ENCODE measurements at places on chromosomes 4 and X.

DNA sequence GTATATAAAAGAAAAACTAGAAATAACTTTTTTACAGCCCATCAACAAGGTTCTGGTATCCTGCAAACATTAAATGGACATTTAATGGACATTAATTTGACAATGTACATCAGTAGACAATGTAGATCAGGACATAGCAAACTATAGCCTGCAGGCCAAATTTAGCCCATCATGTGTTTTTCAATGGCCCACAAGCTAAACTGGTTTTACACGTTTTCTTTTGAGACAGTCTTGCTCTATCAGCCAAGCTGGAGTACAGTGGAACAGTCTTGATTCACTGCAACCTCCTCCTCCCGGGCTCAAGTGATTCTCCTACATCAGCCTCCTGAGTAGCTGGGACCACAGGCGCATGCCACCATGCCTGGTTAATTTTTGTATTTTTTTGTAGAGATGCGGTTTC lies 7.2 kb downstream of the ZNF630 start:
- DNase-seq = no peak

DNA sequence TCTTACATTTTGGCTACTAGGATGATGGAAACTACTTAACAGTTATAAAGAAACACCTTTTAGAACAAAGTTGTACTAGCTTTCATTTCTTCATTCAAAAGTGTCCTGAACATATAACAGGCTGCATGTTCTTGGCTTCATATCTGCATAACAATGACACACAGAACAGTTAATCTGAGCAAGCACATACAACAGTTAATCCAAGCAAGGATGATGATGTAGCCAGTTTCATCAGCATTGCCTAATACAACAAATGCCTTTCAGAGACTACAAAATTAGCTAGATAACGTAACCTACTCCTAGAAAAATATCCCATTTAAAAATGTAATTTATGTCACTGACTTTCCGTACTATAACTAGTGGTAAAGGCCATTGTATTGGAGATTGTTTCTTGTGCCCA lies 182.1 kb downstream of the SCFD2 start:
- DNase-seq = no peak

DNA sequence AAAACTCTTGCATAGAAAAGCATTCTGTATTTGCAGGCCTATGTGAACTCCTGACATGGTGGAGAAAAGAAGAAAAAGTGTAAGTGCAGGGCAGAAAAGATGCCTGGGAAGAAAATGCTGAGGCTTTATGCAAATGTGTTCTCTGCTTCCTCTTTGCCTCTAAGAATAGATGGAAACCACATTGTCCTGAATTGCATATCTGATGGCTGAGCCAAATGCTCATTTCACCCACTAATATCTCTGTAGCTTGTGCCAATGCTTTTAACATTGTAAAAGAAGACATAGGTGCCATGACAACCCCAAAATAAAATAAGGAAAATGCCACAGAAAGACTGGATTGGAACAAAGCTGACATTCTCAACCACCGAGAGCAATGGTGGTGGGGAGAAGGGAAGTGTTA lies 307.4 kb downstream of the GRIA2 start:
- no peak for DNase-seq

DNA sequence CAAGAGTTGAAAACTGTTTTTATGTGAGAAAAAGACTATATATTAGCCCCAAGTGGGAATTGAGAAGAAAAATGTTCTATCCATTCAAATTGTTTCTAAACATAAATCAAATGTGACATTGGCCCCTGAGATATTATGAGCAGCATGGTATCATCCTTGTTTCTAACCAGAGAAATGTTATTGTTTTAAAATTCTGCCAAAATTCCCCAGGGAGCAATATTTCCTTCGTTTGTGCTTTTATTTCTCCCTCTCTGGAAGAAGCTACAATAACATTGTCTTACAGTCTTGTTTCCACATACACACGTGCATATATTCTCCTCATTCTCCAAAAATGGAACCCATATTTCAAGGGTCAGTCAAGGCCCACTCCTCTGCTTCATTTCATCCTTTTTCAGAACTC lies 46.7 kb downstream of the MAGEB17 start:
- peak; percentile 13 for DNase-seq

Measured in fibroblast of gingiva (primary cell).